ENCODE measurements at places on chromosomes 1 and 21.

DNA sequence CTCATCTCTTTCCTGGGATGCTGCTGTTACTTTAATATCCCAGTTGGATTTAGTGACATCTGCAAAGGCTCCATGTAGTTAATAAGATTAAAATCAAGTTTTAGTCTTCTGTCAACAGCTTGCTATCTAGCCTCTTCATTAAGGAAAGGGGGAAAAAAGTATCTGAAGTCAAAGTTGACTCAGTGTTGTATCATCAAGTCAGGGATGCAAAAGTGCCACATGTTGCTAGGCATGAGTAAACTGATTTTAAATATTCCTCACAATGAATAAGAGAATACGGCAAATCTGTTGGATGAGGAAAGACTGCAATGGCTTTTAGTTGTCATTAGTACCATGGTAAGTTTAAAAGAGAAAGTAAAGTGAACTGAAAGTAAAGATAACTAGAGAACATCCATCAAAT lies 383.2 kb upstream of the ZRANB2 start:
- no peak for DNase-seq

- no peak for DNase-seq
These were observed 19.8 kb downstream of the CEP104 start for GRCh38 chr1:3837200-3837599.

DNA sequence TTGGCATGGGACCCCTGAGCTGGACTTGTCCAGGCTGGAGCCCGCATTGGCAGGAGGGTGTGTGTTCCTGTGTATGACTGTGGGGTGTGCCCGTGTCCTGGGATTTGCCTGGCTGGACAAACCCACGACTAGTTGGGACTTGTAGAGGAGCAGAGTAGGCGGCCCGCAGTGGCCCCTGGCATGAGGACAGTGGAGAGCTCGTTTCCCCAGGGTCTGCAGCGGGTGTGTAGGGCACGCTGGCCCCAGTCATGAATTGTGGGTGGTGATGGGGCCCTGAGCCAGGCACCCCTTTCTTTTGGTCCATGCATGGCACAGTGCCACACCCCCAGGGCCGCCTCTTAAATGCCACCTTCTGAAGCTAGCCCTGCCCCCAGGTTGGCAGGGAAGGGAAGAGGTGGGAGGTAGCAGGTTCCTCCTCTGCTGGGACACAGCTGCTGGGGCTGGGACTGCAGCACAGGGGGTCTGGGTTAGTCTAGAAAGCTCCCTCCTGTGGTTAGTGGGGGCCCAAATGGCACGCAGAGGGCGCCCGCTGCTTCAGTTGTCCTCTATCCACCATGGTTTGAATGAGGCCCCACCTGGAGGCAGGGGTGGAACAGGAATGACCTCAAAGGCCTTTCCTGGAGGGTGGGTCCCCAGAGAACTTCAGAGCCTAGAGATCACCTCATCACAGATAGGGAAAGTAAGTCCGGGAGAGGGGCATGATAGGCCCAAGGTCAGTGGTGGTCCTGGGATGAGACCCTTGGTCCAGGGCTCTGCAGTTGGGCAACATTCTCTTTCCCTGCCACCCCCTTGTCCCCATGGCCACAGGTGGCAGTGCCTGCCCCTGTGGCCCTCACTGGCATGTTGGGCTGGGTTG lies 4.1 kb downstream of the CROCC start:
- DNase-seq: no peak

GRCh38 chr1:172551279-172551678 lies 18.3 kb downstream of the SUCO start:
- DNase-seq: no peak

- no peak for DNase-seq
These were observed 33.8 kb upstream of the RPL11 start for GRCh38 chr1:23657659-23658275.

GRCh38 chr1:219215477-219215876 lies 41.8 kb downstream of the LYPLAL1 start:
- no peak for DNase-seq

GRCh38 chr1:29201595-29202051 lies 19.9 kb upstream of the SRSF4 start:
- no peak for DNase-seq

GRCh38 chr1:218080863-218081262 lies 204.2 kb upstream of the RRP15 start:
- no peak for DNase-seq

- no peak for DNase-seq
These were observed 5.9 kb upstream of the PIGR start for GRCh38 chr1:206952171-206952570.

DNA sequence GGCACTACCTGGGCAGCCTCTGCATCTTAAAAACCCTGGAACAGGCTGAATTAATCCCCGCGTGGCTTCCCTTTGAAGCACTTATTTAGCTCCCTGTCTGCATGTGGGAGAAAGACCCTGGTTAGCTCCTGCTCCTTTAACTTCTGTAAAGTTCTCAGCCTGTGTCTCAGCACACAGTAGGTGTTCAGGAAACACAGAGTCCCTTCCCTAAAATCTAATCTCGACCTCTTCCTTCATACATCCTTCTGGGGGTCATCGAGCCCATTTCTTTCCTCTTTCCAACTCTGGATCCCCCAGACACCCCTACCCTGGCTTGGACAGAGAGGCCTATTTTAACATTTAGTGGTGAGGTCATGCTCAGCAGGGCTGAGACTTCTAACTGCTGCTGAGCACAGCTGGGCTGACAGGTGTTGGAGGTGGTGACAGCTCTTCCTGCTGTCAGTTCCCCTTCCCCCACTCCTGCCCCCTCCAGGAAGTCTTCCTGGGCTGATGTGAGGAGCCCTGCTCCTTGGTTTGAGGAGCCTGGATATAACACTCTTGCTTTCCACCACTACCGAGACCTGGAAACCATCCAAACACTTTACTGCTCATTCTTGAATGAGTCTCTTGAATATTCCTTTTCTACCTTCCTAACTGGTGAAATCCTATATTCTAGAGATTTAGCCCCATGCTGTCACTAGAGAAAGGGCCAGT lies 5.3 kb downstream of the E2F2 start:
- peak; percentile 30 for DNase-seq

- no peak for DNase-seq
These were observed 1.3 kb downstream of the NTNG1 start for GRCh38 chr1:107142140-107142542.

- no peak for DNase-seq
These were observed 105.8 kb upstream of the RAB4A start for GRCh38 chr1:229164836-229165735.

DNA sequence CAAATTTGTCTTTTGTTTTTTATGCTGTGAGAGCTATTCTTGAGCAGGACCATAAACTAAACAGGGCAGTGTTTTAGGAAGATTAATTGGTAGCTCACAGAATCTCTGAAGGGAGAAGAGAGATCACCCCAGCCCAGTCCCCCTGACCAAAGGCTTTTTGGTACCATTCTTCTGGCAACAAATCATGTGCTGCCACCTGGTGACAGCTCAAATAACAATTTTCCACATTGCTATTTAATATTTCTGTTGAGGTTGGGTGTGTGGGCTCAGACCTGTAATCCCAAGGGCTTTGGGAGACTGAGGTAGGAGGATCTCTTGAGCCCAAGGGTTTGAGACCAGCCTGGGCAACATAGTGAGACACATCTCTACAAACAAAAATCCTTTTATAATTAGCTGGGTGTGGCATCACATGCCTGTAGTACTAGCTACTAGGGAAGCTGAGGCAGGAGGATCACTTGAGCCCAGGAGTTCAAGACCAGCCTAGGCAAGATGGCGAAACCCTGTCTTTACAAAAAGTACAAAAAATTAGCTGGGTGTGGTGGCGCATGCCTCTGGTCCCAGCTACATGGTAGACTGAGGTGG lies 2.2 kb upstream of the TESK2 start:
- peak; percentile 66 for DNase-seq

DNA sequence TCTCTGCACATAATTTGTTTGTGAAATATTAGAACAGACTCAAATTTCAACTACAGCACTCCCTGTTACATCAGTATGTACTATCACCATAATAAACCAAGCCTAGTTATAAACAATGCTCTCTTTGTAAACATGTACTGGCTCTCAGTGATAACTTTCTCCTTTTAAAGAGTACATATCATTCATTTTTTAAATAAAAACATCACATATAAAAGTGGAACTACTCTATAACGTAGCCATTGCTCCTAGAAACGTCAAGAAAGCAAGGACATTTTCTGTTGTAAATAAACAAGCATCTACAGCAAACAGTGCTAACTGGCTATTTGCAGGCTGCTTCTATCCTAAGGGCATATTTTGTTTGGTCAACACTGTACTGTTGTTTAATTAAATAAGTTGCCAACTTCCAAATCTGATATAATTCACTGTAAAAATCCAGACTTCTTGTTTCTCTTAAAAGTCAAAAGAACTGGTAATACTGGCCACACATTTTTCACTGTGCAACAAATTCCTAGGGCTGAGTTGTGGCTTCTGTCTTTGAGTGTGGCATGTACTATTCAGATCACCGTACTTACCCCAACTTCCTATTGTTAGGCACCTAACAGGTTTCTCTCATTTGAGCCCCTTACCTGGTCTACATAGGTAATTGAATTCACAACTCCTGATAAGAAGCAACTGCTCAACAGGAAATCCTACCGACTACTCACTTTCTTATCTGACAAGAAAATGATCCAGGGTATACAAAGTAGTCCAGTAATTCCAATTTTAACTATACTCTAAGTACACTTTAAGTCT lies 111.9 kb downstream of the DENND1B start:
- no peak for DNase-seq

DNA sequence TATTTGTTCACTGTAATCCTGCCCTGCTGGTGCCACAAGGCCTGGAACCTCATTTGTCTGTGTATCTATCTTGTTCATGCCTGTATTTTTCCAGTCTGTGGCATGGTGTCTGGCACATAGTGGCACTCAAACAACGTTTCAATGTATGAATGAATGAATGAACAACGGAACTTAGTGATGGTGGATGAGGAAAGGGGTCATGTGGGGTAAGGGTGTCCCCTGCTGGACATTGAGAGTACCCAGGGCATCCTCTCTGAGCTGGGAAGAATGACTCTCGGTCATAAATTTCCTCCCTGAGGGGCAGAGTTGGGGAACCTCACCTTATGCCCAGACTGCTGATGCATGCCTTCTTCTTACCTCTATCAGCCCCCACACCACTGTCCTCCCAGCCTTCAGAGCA lies 18.9 kb upstream of the ZNF683 start:
- DNase-seq: peak; percentile 63

DNA sequence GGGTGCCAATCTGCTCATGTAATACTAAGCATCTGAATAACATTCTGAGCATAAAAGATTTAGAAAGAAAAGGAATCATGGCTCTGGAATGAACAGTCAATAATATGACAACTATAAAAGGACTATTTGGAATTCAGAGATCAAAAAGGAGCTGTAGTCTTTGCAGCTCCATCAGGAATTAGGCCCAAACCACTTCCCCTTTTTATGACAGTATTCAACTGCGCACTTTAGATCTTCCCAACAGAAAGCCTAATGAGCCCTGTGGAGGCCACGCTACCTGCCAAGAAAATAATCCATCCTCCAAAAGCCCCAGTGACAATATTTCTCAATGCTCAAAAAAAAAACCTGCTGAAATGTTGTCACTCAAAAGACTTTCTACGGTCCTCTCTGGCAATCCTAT lies 163.2 kb downstream of the SNX7 start:
- DNase-seq: no peak

DNA sequence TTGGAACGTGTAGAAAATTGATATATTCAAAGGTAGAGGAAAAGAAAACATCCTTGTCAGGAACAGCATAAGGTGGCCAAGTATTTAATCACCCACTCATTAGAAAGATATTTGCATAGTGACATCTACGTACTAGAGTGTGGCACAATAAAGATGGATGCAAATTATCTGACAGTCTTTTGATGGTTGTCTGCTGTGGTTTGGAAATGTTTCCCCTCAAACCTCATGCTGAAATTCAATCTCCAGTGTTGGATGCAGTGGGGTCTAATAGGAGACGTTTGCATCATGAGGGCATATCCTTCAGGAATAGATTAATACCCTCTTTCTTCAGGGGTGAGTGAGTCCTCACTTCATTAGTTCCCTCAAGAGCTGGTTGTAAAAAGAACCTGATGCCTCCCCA lies 34.1 kb upstream of the RUNX1 start:
- no peak for DNase-seq

GRCh38 chr1:84975035-84975434 lies 21.9 kb downstream of the MCOLN2 start:
- no peak for DNase-seq

DNA sequence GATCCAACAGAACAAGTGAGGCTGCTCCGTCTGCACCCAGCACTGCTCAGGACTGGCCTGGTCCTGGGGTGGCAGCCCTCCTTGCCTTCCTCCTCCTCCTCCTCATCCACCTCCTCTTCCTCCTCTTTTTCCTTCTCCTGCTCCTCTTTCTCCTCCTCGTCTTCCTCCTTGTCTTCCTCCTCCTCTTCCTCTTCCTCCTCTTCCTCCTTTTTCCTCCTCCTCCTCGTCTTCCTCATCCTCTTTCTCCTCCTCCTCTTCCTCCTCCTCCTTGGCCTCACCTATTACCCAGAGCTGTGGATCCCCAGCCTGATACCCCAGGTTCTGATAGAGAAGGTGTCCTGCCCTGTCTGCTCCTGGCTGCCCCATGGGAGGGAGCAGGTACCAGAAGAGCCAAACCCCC lies 16.6 kb upstream of the MFN2 start:
- no peak for DNase-seq

DNA sequence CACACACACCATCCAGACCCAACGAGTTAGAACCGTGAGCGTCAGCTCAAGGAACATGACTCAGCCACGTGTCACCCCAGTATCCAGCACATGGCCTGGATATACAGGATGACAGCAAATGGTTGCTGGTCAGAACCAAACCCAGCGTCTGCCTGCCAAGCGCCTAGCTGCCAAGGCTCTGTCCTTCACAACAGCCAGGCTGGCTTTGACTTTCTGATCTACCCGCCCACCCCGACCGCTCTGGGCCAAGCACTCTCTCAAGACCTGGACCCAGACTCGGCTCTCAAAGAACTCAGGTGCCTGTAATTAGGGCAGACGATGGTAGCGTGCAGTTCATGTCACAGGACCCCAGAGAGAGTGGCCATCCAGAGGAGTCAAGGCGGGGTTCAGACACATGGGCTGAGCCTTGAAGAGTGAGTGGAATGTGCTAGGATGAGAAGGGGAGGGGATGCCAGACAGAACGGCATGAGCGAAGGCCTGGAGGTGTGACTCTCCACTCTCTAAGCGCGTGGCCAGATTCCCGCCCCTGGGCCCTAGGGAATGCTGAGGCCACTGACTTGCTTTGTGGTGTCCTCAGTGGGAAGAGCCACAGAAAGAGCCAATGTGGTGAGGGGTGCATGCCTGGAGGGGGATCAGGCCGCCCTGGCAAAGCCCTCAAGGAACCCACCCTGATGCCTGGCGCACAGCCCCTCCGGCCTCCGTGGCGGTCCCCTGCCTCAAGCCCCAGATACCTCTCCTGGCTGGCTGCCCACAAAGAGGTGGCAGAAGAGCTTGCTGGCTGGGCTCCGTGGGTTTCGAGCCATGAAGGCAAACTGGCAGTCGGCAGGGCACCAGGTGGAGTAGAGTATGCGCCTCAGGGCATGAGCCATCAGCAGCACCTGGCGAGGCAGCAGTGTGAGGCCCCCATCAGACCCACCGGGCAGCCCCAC lies 7.0 kb downstream of the SH2D5 start:
- no peak for DNase-seq

DNA sequence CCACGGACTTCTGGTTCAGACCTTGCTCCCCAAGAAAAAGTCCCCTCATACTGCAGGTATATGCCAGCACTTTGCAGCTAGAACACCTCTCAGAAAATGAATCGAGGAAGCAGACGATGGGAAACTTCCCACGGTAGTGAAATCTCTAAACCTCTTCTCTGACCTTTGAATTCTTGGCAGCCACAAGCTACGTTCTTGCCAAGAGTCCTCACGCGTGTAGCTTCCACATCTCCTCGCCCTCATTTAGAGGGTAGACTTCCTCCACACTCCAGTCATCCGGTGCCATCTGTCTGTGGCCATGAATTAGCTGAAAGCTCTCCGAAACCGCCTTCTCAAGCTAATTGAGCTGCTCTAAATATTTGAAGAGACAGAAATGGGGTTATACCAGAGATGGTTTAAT lies 127.8 kb downstream of the RGS7 start:
- no peak for DNase-seq
